ENCODE measurements at places on chromosomes 2 and 18. TPM values are rescaled to one million over a fixed set of nuclear protein-coding genes. Genes with fewer than 3 reads are reported as not detected.

The UGT1A10 gene
- not detected for total RNA-seq

The IMPA2 gene
- total RNA-seq: 1.2 TPM

The ADGRF3 gene
- 0.24 TPM for total RNA-seq

The PTH2R gene
- not detected for total RNA-seq

The CFAP65 gene
- not detected for total RNA-seq

GRCh38 chr2:239157771-239158170, 243.0 kb downstream of the HDAC4 start:
- DNase-seq: no peak

GRCh38 chr2:106020032-106020431, 174.1 kb downstream of the UXS1 start:
- no peak for DNase-seq

GRCh38 chr2:126658905-126659561, 3.1 kb downstream of the GYPC start:
- DNase-seq: peak; percentile 16

DNA sequence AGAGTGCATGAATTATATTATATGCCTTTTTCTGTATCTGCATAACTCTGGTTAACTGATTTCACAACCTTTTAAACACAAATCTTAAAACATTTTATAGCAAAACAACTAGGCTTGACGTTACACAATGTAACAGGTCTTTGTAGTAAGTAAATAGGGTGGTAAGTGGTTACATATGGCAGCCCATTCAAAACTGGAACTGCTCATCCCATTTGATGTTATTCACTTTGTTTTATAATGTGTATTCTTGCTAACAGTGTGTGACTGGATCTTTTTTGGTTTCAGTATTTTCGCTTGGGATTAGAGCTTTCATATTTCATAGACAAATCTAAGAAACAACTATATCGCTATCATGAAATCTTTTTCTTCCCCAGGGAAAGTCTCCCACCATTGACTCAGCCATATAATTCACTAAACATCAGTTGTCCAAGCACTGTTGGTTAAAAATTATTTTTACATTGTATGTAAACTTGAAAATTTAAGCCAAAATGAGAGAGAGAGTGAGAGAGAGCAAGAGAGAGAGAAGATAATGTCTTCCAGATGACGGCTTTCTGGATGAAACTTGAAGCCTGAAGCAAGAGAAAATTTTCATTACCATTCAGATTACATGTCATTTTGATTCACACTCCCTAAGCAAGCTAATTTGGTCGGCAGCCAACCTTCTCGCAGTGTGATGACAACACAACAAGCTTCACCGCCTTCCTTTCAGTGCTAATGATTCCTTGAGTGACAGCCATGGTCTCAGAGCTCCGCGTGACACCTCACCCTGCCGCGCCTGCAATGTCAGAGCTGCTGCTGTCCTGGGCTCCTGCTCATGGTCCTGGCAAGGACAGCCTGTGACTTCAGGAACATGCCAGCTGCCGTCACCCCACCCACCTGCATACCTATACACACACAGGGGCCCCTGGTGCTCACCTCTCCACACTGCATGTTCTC, 946.9 kb upstream of the SOX11 start:
- DNase-seq: no peak

DNA sequence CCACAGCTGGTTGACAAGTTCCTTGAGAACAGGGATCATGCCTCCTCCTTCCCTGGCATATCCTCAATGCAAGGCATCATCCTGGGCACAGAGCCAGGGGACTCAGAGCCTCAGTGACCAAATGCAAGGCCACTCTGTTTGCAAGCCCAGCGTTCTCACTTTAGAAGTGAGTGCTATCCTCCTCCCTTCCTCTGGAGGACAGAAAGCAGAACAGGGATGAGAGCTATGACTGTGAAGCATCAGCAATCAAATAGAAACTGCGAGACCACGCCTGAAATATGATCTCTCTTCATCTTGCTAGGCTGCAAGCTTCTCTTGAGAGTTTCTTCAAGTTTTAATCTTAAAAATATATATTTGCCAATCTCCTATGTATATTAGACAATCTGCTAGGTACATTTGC, 119.8 kb downstream of the LRATD1 start:
- no peak for DNase-seq

Measured in HFFc6 (cell line).